ENCODE measurements at places on chromosomes 4 and X.
A peak's percentile ranks its signal among the peaks of the same experiment; 100 is the strongest.

- H3K36me3 ChIP-seq = no peaks in the 10 kb centered on the region
- peak within 1 kb of the TSS; percentile 86 for H3K27ac ChIP-seq
- peak within 1 kb of the TSS; percentile 72 for H3K4me3 ChIP-seq
- H3K27me3 ChIP-seq = no peaks in the 10 kb centered on the region
These were observed at the start of gene CHM for GRCh38 chrX:86047174-86047935. Gene CHM (minus strand): TSS chrX:86047558. CDS start chrX:86047532, 26 bp downstream.

DNA sequence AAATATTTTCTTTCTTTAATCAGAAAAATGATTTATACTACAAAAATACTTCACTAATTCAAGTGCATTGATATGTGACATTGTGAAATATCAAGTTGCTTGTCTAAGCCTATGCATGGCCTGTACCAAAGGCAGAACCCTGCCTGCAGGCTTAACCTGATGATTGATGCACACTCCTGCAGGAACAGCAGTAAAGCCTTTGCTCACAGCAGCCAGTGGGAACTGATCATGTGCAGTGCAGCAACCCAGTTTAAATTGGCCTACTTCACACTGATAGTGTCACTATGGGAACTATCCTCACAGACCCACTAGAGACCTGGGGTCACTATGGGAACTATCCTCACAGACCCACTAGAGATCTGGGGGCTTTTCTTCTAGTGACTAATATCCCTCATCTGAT, 603.8 kb downstream of the RAPGEF2 start:
- no peaks in the 10 kb centered on the region for H3K4me1 ChIP-seq
- DNase-seq = no peak
- H3K36me3 ChIP-seq = no peaks in the 10 kb centered on the region

DNA sequence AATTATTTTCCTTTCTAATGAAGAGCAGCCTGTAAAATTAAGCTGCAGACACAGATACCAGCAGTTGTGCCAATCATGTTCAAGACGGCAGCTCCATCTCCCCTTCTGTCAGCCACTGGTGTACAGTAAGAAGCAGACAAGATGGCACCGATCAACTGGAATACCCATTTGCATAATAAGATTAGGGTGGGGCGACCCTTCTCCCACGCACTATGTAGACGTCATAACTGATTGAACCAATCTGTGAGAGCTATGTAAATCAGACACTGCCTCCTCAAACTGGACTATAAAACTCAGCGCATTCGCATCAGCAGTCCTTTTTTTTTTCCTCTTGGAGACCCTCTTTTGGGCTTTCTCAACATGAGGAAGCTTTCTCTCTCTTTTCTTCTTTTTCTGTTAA, 40.4 kb upstream of the INTS6L start:
- no peaks in the 10 kb centered on the region for H3K4me1 ChIP-seq
- no peaks in the 10 kb centered on the region for H3K36me3 ChIP-seq
- H3K27me3 ChIP-seq = no peaks in the 10 kb centered on the region

DNA sequence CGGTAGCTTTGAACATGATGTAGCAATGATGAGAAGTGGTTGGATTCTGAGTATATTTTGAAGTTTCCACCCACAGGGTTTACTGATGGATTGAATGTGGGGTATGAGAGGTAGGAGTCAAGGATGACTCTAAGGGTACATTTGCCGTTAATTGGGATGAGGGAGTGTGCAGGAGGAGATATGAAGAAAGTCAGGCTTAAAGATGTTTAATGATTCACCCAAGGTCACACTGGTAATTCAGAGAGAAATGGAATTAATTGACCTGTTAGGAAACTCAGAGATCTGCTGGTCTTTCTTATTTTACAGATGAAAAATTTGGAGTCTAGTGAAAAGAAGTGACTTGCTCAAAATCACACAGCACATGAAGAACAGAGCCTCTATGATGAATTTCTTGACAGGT, 390.7 kb downstream of the GBA3 start:
- no peaks in the 10 kb centered on the region for H3K4me1 ChIP-seq
- no peaks in the 10 kb centered on the region for H3K36me3 ChIP-seq

DNA sequence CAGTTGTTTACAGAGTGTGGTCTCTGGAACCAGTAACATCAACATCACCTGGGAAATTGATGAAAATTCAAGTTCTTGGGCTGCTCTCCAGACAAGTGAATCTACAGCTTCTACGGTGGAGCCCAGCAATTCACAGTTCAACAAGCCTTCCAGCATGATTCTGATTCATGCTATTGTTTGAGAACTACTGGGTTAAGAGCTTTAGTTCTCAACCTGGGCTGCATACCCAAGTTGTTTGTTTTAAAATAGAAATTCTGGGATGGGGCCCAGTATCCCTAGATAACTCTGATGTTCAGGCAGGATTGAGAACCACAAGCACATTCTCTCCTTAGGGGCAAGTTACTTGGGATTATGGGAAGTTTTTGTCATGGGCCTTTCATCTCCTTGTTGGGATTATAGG, 37.9 kb upstream of the PGK1 start:
- no peaks in the 10 kb centered on the region for H3K27me3 ChIP-seq
- H3K36me3 ChIP-seq = no peaks in the 10 kb centered on the region
- no peaks in the 10 kb centered on the region for H3K4me1 ChIP-seq

All from CD8-positive, alpha-beta memory T cell (primary cell).